SJSA1 (cell line): ENCODE measurements at places on chromosomes 4 and X.

DNA sequence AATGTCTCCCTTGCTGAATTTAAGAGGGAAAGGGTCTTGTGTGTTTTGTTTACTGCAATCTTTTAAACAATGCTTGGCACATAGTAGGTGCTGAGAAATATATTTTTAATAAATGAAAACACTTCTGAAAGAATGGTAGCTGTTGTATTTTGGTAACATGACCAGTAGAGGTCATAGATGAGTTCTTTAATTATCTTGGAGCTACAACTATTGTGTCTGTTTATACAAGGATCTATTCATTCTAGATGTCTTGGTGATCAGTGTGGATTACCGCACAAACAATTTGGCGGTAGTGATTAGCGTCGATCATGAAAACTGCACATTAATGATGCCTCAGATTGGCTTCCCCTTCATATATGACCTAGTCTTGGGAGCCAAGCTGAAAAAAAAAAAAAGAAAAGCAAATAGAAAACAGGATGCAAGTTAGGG, 21.4 kb upstream of the SCRG1 start:
- DNase-seq, result peak; percentile 18

DNA sequence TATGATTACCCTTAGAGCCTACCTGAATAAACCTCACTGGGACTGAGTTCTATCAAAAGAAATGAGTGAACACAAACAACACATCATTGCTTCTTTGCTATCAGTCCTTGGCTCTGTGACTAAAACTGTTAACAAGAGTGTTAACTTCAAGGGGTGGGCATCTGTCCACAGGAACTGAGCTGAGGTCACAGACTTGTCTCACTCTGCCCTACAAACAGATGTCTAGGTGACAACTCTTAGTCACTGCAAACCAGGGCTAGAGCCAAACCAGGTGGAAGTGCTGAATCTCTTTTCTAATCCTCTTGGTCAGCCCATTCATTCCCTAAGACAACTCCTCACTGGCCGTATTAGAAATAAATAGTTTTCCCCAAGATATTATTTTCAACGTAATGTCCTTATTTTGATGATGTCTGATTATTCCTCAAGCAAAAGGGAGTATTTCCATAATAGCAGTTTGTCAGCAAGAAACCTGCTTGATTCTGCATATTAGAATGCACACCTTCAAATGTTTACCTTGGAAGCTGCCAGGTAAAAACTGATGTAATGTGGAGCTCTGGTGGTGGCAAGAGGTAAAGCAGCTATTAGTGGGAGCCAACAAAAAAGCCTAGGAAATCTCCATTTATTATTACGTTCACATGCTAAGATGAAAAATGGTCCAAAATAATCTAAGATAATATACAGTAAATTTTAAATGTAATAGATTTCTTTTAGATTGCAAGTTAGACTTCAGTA, 4.0 kb downstream of the COL25A1 start:
- DNase-seq, result no peak

GRCh38 chr4:127503111-127503510, 129.6 kb upstream of the INTU start:
- peak; percentile 36 for DNase-seq

DNA sequence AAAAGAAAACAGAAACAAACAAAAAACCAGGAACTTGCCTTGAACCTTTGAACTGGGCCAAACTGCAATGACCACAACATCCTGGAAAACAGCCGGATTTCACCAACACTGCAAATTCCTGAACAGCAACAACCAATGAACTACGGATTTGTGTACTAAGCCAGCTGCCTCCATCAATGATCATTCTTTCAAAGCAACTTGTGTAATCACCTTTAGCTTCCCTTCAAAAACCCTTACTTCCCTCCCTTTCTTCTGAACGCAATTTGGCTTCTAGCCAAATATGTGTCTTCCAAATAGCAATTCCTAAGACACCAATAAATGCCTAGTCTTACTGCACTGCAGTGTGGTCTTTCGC, 98.5 kb upstream of the FAM47C start:
- DNase-seq, result no peak

- no peak for DNase-seq
Measured at GRCh38 chrX:40947276-40947675, 138.0 kb upstream of the USP9X start.

GRCh38 chrX:152313529-152314302, 137.4 kb downstream of the GABRA3 start:
- DNase-seq, result no peak

DNA sequence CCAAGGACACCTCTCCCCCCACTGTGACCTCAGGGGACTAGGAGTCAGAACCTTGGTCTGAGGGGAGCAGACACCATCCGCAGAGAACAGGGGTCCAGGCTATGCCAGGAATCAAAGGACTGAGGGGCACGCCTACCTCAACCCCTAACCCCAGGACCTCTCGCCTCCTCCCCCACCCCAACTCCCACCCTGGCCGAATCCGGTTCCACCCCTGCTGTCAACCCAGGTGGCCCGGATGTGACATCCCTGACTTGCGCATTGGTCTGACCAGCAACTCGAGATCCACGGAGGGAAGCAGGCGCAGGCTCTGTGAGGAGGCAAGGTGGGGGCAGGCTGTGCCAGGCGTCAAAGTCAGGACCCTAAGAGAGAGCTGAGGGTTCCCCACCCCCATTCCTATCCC, 468 bp upstream of the MAGEA4 start:
- no peak for DNase-seq
